Mesenteric fat pad (tissue), 1 donor: ENCODE measurements at places on chromosomes 6 and 20. TPM values are rescaled to one million over a fixed set of nuclear protein-coding genes. Genes with fewer than 3 reads are reported as not detected.
A peak's percentile ranks its signal among the peaks of the same experiment; 100 is the strongest.

- no peak for DNase-seq
Observed at GRCh38 chr6:114096561-114097172, 125.7 kb upstream of the HDAC2 start.

- DNase-seq = peak; percentile 86
Observed at GRCh38 chr6:25882051-25882496, 8.0 kb upstream of the SLC17A3 start.

Gene FAM83C
- total RNA-seq = not detected

DNA sequence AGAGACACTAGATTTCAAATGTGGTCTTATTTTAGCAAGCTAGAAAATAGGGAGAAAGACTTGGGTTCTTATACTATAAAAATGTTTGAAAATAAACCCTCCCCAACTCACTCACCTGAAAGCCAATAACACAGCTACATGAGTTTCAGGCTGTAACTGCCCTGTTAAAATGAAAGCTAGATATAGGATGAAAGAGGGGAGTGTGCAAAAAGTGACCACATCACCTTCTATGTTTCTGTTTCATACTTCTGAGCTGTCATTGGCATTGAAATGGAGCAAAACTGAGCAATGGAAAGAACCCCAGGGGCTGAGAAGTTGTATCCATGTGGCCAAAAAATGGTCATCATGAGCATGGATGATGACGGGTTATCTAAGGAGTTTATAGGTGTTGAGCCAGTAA, 148.1 kb upstream of the TENT5A start:
- DNase-seq = no peak

DNA sequence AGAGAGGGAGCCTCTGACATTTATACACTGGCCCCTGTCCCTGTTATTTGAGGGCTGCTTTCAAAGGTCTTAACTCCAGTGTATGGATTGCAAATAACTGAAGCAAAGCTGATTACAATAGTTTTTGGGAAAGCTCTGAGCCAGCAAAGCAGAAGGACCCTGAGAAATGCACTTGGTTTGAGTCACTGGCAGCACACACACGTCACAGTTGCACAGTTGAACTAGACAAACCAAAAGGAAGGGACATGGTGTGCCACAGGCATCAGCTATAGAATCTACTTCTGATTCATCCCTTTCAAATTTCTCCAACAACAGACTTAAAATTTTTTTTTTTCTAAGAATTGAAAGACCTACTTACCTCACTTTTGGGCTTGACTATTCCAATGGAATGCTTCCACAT, 56.4 kb downstream of the SNRNP48 start:
- DNase-seq = no peak

DNA sequence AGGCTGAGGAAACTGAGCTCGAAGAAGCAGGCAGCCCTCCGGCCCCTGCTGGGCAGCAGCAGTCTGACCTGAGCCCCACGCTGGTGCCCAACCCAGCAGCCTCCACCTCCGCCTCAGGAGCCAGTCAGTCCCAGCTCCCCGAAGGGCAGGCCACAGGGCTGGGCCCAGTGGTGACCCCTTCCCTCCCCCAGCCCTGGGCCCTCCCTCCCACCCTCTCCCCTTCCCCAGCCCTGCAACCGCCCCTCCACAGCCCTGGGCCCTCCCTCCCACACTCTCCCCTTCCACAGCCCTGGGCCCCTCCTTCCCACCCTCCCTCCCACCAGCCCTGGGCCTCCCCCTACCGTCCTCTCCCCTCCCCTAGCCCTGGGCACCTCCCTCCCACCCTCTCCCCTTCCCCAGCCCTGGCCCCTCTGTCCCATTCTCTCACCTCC, 115.0 kb downstream of the TAF4 start:
- DNase-seq = peak; percentile 4

Gene SUN5
- not detected for total RNA-seq

DNA sequence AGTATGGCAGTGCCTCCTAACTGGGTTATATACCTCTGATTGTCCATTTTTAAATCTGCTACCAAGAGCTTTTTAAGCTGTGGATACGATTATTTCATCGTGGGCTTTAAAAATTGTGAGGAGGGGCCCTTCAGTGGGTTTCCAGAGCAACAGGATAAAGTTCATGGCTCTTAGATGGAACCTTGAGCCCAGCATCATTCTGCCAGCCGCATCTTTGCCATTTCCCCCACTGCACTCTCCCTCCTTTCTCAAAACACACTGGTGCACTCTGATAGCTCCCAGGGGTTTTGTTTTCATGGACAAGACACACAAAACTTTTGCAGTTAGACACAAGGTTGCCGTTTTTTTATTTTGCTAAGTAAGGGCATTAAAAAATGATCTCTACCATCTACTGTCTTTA, 54.1 kb downstream of the RREB1 start:
- DNase-seq = no peak

- DNase-seq = no peak
Observed at GRCh38 chr6:55696501-55696900, 117.5 kb upstream of the HMGCLL1 start.

Gene ZBTB2
- 10.7 TPM for total RNA-seq

DNA sequence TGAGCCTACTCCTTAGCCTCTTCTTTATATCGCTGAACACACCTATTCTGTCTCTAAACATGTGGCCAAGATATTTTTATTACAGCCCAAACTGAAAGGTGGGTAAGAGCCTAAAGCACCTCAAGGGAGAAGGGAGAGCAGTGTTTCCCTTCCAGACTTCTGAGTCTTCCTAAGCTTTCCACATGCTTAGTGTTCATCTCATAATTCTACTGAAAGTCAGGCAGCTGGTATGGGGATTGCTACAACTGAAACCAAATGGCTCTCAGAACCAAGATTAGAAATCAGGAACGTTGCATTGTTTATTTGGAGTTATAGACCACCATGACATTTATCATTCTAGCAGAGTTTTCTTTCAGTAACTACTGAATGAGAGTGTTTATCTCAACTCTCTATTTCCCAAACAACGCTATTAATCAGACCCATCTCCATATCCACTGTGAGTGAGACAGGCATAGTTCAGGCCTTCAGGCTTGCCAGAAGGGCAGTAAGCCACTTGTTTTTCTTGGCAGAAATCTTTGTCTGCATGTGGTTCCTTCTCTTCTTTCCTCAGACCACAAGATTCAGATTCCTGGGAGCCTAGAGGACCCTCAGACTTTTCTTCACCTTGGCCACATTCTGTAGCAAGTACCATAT, 22.8 kb downstream of the VGLL2 start:
- no peak for DNase-seq
